Stimulated activated CD4-positive, alpha-beta T cell treated with anti-CD3 and anti-CD28 coated beads, Interleukin-4, amount 100 ng/mL, for 4 hours (primary cell): ENCODE measurements at places on chromosomes 11 and 22.
A peak's percentile ranks its signal among the peaks of the same experiment; 100 is the strongest.

GRCh38 chr22:30424534-30425326 lies 838 bp upstream of the MTFP1 start:
- no peak for DNase-seq

GRCh38 chr11:69211540-69211919 lies 55.8 kb downstream of the SMIM38 start:
- no peak for DNase-seq

GRCh38 chr11:74748211-74749126 lies at the start of gene RNF169:
Gene RNF169, plus strand, starts transcription at chr11:74748849. Its CDS starts 32 bp downstream, at chr11:74748881.
- peak; percentile 89 for DNase-seq

- no peak for DNase-seq
These were observed 358.9 kb downstream of the CADM1 start for GRCh38 chr11:115145324-115145723.

DNA sequence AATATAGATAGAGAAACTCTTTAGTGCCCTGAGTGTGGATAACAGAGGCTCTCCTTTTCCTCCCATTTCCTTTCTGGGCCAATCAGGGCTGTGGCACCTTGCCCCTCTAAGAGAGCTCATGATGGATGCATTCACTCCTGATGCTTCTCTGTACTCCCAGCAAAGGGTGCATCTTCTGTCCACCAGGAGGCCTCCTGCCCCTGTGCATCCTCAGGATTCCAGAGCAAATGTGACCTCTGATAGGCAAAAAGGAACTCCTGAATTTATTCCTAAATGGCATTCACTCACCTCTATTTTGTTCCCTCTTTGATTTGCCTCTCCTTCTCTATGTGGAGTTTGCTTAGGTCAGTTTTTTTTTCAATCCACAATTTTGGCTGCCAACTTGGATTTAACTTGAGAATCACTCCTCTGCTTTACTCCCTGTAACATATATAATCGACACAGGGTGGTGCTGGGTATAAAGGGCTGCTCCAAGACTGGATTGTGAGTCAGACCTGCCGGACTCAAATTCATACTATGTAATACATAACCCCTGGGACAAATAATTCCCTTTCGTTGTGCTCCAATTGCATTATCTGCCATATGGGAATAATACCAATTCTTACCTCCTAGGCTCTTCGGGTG lies 1.1 kb upstream of the MRGPRX4 start:
- no peak for DNase-seq

DNA sequence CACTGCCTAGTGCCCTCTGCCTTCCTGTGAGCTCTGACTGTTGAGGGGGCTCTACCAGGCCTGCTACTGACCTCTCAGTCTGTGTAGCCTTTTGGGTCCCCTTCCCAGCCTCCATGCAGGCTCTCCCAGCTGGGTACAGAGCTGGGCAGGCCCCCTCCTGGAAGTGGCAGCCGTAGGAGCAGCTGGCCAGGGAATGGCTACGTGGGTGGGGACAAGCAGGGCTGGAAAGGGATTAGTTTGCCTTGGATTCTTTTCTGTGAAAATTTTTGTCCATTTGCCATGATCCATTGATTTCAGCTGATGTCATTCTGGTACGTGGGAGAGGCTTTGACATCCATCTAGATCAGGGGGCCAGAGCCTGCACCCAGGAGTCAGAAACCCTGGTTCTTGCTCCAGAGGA lies 23.9 kb upstream of the NECTIN1 start:
- no peak for DNase-seq

DNA sequence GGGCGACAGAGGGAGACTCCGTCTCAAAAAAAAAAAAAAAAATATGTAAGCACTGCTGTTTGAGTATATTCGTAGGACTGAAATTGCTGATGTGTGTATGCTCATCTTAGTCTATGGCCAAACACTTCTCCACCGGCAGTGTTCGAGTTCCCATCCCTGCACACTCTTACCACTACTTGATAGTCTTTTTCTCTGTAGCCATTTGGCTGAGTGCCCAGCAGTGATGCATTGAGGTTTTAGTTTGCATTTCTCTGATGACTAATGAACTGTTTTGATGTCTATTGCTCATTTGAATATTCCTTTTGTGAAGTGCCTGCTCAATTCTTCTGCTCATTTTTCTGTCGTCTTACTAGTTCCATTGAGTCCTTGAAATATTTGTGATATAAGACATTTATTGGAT lies 1.9 kb downstream of the TIRAP start:
- peak; percentile 83 for DNase-seq

- no peak for DNase-seq
These were observed 18.1 kb downstream of the THY1 start for GRCh38 chr11:119404872-119405271.

DNA sequence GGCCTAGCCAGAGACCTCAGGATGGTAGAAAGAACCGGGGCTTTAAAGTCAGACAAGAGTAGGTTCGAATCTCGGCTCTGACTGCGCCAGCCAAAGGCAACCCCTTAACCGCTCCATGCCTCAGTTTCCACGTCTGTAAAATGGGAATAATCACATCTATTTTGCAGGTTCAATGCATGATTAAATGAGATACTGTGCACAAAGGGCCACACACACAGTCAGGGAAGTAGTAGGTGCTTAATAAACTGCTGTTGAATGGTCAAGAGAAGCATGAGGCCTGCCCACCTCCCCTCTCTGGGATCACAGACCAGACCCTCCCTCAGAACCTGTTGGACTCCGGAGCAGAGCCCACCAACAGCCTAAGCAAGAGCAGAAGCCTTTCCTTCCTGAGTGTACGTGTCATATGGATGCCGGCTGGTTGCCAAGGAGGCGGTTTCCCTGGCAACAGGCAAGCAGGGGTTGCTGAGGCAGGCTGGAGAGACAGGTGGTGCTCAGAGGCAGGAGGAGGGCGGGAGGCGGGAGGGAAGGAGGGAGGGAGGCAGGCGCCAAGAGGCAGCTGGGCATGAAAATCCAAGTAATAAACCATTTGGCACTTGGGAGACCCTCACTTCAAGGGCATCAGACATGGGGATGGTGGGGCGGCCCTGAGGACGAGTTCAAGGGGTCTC lies 43.9 kb downstream of the NFAM1 start:
- DNase-seq, result no peak

DNA sequence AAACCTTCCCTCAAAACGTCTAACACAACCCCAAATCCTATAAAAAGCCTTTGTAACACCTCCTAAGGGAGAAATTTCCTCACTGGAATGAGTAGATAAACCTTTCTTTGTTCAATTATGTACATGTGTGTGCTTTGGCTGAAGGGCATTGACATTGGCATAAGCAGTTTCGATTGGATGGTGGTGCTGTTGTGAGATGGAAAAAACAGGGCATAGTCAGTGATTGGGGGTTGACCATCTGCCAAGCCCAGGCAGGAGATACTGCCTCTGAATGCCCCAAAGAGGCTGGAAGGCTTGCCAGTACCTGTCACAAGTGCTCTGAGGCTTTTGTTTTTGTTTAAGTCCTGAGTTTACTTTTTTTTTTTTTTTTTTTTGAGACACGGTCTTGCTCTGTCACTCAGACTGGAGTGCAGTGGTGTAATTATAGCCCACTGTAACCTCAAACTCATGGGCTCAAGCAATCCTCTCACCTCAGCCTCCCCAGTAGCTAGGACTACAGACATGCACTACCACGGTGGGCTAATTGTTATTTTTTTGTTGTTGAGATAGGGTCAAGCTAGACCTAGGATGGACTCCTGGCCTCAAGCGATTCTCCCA lies 1.2 kb upstream of the CCDC117 start:
- DNase-seq, result no peak

GRCh38 chr11:9148727-9149126 lies 57.3 kb upstream of the SCUBE2 start:
- DNase-seq, result no peak

DNA sequence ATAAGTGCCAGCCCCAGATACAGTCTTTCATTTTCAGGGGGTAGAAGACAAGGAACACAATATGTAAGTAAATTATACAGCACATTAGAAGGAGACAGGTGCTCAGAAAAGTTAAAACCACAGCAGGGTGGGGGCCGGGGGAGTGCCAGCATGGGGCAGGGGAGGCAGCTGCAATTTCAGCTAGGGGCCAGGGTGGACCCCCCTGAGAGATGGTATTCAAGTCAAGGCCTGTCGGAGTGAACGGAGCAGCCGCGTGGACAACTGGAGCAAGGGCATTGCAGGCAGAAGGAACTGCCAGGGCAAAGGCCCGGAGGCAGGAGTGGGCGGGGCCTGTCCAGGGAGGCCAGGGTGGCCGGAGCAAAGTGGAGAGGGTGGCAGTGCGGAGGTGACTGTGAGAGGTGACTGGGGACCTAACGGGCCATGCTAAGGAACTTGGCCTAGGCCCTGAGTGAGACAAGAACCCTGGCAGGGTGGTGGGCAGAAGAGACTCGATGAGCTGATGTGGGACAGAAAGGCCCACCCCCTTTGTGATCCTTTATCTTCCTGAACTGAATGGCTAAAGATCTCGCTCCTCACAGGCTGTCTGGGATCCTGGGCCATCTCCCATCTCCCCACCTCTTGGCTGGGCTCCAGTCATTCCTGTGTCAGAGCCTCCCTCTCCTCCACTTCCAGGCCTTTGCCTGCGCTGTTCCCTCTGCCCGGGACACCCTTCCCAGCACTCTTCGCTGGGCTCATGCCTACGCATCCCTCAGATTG lies 22.4 kb upstream of the FLRT1 start:
- DNase-seq, result no peak

DNA sequence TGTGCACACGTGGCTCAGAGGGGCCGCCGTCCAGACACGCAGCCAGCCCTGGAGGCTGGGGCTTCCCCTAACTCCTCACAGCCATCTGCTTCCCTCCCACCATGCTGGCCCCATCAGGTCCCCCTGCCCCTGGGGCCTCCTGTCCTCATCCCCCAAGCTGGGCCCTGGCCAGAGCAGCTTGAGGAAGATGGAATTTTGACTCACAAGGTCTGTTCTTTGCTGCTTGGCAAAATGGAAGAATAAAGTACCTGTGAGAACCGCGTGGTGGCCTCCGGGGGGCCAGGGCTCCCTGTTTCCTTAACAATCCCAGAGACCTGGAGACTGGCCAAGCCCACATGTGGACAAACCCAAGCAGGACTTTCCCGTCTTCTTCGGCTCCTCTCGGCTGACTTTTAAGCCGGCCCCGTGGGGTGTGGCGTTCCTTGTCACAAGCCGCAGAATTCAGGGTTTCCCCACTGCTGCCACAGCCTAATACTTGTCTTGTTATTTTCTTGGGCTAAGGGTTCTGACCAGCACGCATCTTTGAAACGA lies 872.8 kb downstream of the BRD1 start:
- DNase-seq, result no peak

DNA sequence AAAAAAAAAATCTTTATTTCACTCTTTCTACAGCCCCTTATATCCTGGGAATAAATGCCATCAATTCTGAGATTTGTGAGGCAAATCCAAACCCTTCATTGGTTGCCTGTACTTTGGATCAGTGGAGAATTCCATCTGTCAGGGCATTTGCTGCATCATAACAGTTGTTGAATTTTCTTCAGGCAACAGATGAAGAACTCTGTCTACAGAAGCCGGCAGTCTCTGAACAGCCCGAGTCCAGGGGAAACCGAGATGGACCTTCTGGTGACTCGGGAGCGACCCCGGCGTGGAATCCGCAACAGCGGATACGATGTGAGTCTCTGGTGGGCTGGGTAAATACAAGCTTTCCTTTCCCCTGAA lies 82.3 kb downstream of the C11orf91 start:
- no peak for DNase-seq

GRCh38 chr11:131649856-131650255 lies 279.4 kb downstream of the NTM start:
- DNase-seq, result no peak

GRCh38 chr11:33620423-33621171 lies 80.0 kb downstream of the C11orf91 start:
- no peak for DNase-seq

DNA sequence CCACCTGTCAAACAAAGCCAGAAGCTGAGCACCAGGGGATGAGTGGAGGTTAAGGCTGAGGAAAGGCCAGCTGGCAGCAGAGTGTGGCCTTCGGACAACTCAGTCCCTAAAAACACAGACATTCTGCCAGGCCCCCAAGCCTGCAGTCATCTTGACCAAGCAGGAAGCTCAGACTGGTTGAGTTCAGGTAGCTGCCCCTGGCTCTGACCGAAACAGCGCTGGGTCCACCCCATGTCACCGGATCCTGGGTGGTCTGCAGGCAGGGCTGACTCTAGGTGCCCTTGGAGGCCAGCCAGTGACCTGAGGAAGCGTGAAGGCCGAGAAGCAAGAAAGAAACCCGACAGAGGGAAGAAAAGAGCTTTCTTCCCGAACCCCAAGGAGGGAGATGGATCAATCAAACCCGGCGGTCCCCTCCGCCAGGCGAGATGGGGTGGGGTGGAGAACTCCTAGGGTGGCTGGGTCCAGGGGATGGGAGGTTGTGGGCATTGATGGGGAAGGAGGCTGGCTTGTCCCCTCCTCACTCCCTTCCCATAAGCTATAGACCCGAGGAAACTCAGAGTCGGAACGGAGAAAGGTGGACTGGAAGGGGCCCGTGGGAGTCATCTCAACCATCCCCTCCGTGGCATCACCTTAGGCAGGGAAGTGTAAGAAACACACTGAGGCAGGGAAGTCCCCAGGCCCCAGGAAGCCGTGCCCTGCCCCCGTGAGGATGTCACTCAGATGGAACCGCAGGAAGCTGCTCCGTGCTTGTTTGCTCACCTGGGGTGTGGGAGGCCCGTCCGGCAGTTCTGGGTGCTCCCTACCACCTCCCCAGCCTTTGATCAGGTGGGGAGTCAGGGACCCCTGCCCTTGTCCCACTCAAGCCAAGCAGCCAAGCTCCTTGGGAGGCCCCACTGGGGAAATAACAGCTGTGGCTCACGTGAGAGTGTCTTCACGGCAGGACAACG lies 11.7 kb downstream of the CXCR5 start:
- peak; percentile 62 for DNase-seq

- no peak for DNase-seq
These were observed 9.3 kb downstream of the TMEM132A start for GRCh38 chr11:60933416-60934123.

- no peak for DNase-seq
These were observed 20.3 kb upstream of the APLP2 start for GRCh38 chr11:130049328-130049771.

- DNase-seq, result no peak
These were observed 127.9 kb downstream of the WT1 start for GRCh38 chr11:32307471-32307870.

DNA sequence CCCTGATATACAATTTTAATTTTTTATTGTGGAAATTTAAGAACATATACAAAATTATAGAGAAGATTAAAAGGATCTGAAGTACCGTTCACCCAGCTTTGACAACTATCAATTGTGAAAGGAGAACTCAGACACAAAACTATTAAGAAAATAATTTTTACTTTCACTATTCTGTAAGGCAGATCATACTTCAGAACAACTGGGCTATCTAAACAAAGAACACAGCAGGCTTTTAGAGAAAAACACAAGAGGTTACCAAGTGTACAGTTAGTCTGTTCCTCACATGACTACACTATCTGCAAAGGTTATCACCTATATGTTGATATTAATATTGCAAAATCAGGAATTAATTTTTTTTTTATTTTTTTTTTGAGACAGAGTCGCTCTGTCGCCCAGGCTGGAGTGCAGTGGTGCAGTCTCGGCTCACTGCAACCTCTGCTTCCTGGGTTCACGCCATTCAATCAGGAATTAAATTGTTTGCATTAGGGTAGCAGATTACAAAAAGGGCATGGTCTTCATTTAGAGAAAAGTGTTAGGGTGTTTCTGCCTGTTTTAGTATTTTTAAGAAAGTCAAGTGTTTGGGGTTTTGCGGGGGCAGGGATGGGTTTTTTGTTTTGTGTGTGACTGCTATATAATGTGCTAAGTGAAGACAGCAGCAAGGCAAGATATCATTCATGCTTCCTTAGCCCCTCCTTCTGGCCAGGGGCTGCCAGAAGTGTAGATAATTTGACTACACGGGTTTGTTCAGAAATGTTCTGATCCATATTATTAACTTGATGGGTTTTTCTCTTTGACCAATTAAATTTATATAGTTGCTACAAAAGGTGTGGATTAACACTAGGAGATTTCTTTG lies 27.6 kb upstream of the SIK2 start:
- no peak for DNase-seq

- no peak for DNase-seq
These were observed 23.7 kb upstream of the PDE3B start for GRCh38 chr11:14619603-14620531.
